ENCODE measurements at places on chromosomes 3 and 15.

DNA sequence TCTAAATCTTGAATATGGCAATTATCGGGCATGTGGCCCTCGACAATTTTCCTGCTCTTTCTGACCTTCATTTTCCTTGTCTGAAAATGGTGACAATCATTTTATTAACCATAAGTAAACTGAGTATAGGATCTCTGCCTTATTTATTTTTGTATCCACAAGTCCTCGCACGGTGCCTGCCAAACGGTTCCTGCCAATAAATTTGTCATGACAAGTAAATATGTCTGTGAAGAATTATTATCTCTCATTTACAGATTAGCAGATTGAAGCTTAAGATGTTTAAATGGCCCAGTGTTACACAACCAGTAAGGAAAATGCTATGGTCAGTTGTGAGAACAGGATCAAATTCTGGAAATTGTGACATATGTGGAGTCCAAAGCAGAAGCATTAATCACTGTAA lies 65.9 kb upstream of the ARL6 start:
- DNase-seq: no peak

- no peak for DNase-seq
Observed at GRCh38 chr15:82856397-82857170, 47.2 kb downstream of the WHAMM start.

DNA sequence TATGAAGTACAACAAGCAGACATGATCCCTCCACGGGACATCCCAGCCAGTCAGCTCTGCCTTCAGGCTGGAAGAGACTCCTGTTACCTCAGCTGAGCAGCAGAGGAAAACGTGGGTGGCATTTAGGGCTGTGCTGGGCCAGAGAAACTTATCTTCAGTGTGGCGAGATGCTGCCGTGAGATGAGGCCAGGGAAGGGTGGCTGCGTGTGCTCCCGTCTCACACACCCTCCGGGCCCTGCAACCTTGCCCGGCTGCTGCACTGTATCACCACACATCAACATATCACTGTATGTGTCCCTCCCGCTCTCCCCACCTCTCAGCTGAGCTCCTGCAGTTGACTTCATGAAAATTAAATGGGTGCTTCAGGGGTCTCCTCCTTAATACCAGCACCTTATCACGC lies 23.4 kb downstream of the BMF start:
- DNase-seq: no peak

GRCh38 chr15:78988361-78988911 lies 43.6 kb upstream of the CTSH start:
- peak; percentile 85 for DNase-seq

GRCh38 chr15:38040615-38041014 lies 106.2 kb downstream of the TMCO5A start:
- no peak for DNase-seq

DNA sequence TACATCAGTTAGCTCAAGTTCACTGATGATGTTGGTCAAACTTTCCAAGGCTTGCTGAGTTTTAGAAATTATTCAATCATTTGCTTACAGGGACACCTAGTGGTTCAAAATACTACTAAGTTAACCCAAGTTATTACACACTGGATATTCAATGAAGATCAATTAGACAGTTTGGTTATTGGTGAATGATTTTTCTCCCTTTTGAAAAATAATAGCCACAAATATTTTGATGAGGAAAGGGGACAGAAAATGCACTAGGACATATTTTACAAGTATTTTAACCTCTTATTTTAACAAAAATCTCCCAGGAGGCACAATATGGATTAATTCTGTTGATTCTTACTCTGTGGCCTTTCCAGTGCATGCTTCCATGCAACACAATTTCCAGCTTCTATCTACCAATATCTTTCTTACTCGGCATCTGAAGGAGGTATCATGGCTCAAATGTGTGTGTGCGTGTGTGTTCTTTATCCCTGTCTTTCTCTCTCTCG lies 20.1 kb upstream of the GOLGA6L2 start:
- DNase-seq: no peak

DNA sequence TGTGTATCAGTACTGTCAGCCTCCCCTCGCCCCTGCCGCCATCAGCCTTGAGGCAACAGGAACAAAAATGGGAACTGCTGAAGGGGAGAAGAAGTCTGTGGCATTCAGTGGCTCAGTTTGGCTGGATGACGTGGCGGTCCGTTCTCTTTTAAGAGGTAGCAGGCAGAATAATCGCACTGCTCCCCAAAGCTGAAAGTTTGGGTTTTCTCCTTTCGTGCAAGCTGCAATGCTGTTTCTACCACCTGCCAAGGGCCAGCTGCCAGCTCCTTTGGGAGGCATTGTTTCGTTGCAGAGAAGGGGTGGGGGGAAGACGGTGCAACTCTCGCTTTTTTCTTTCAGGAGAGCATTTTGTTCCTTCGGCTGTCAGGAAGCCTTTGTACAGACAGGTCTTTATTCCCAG lies 369.6 kb upstream of the RORA start:
- DNase-seq: no peak

GRCh38 chr3:135260025-135260424 lies 465.0 kb downstream of the EPHB1 start:
- DNase-seq: no peak

- DNase-seq: no peak
Observed at GRCh38 chr15:55574096-55574495, 14.0 kb downstream of the PYGO1 start.

DNA sequence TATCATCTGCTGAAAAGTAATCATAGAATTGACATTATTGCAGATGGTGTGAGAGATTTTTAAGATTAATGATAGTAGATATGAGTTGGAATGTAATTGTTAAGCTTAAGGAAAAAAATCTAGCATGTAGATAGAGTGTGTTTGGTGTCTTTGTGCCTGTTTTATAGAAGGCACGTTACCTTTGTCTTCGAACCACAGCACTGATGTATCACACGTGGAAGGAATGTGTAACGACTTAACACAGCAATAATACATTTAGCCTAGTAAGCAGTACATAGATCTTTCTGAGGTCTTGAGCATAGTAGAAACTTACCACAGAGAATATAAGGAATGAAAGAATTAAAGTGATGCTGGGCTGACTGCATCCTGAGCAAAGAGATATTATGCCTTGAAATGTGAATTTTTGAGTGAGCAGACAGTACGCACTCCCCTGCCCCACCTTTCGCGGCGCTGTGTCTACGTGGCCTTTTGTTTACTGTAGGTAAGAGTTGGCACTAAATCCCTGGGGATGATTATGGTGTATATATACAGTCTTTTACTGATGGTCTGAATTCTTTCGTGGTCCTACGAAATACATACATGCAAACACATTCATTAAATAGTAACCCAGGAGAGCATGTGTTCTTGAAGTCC lies 217.6 kb upstream of the TOPAZ1 start:
- no peak for DNase-seq

GRCh38 chr15:82950295-82950694 lies 2.2 kb downstream of the HOMER2 start:
- no peak for DNase-seq

GRCh38 chr15:38524156-38524555 lies 40.5 kb downstream of the RASGRP1 start:
- DNase-seq: no peak

DNA sequence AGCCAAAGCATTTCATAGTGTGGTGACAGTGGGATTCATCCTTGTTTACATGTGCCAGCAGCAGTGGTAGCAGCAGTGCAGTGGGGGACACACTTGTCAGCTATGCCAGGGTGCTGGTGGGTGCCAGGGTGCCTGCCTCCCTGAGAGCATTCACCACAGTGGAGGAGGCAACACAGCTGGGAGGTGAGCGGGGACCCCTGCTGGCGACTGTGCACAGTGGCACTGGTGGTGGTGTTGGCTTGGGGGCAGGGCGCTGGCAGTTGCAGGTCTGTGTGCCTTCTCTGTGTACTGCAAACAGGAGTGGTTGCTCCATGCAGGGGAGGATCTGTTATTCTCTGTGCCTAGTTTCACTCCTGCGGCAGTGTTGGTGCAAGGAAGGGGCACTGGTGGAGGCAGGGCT lies 41.2 kb downstream of the CEP63 start:
- DNase-seq: no peak

DNA sequence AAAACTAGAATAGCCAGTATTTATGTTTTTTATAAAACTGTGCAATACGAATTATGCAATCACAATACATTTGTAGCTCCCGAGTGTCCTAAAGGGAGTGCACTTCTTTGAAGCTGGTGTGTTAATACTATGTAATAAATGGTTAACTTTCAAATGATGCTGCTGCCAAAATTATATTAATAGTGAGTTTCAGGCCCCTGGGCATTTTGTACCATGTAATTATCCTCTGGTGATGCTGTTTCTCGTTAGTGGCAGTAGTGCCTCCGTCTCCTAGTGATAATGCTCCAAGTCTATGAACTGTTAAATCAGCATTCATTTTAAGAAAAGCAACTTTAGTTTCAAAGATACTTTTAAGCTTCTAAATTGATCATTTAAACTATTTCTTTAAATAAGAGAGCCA lies 132.7 kb upstream of the BHLHE40 start:
- DNase-seq: no peak

- no peak for DNase-seq
Observed at GRCh38 chr3:171801738-171802589, 8.3 kb downstream of the PLD1 start.

DNA sequence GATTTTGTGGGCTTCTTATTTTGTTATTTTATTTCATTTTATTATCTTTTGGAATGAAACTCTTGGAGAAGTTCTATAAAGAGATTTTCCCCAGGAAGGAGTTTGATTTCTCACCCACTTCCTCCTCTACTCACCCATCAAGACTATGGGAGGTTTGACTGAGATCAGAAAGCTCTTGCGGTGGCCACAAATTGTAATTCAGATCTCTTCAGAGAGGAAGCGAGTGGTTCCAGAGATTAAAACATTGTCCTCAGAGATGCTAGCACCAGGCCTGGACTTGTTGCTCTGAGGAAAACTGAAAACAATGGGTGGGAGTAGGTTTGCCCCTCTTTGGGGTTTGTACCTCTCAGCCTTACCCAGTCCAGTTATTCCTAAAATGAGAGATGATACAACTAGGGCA lies 8.1 kb upstream of the MUC13 start:
- no peak for DNase-seq

DNA sequence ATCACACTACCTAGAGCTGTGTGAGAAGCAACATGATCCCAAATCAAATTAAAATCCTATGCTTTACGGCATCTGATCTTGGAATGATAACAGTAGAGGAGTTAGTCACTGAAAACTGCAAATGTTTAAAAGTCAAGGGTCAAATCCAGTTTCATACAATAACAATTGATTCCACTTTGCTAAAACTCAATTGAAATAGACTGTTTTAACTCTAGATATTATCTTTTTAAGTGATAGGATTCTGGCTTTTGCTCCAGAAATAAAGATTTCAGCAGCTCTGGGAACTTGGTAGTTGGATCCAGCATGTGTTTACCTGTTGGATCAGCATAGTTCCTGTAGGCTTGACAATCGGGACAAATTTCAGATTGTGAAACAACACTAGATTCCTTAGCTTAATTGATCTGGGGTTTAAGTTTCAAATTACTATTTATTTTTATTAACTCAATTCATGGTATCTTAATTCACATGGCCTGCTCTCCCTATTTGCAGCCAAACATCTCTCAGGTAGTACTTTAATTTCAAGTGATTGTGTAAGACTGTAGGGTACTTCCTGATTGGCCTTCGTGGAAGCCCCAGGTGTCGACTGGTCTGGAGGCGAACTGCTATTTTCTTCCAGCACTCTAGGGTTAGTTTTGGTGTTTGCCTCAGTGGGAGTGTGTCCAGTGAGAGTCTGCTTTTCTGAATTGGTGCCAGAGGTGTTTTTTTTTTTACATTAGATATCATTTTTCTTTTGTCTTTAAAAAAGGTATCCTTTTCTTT lies 16.6 kb downstream of the NFKBIZ start:
- no peak for DNase-seq

GRCh38 chr15:31262901-31263671 lies 63.5 kb upstream of the KLF13 start:
- peak; percentile 64 for DNase-seq

- DNase-seq: no peak
Observed at GRCh38 chr3:42119561-42120355, 28.6 kb downstream of the TRAK1 start.

- DNase-seq: no peak
Observed at GRCh38 chr3:42880183-42880582, 4.5 kb upstream of the CYP8B1 start.

- DNase-seq: no peak
Observed at GRCh38 chr15:39110336-39110735, 470.5 kb upstream of the THBS1 start.

GRCh38 chr15:63896336-63897115 lies 62.8 kb upstream of the HERC1 start:
- DNase-seq: peak; percentile 70

GRCh38 chr3:182913889-182914288 lies 66.4 kb downstream of the DCUN1D1 start:
- no peak for DNase-seq

- DNase-seq: no peak
Observed at GRCh38 chr3:149442043-149442442, 32.5 kb upstream of the TM4SF4 start.

DNA sequence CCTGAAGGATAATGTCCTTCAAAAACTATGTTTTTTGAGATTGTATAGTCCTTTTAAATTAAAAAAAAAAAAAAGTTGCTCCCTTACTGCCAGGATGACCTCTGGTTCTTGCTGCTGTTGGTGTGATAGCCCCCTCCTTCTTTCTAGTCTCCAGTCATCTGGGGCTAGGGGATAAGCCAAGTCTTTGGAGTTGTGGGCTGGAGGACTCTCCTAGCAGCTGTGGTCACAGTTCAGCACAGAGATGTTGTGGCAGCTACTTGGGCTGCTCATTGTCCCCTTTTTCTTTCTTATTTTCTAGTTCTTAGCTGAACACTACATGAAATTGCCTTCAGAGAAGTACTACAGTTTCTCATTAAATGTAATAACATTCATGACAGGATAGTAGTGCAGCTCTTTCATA lies 39.2 kb upstream of the APH1B start:
- no peak for DNase-seq

- no peak for DNase-seq
Observed at GRCh38 chr3:30843877-30844276, 50.6 kb downstream of the GADL1 start.

GRCh38 chr15:83458381-83458780 lies 11.2 kb downstream of the SH3GL3 start:
- no peak for DNase-seq

DNA sequence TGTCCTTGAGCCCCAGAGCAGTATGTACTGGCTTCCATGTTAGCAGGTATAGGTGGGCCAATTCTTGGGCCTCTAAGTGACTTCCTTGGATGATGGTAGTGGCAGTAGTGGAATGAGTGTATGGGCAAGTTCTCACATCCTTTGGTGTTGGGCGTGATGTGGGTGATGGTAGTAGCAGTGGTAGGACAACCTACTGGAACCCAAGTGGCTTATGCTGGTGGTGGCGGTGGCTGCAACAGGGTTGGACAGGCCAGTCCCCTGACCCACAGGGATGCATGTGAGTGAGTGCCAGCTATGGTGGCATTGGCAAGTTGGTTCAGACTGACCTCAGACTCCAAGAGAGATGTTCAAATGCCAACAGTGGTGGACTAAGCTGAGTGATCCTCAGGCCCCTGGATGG lies 1228.2 kb downstream of the ROBO2 start:
- DNase-seq: no peak

DNA sequence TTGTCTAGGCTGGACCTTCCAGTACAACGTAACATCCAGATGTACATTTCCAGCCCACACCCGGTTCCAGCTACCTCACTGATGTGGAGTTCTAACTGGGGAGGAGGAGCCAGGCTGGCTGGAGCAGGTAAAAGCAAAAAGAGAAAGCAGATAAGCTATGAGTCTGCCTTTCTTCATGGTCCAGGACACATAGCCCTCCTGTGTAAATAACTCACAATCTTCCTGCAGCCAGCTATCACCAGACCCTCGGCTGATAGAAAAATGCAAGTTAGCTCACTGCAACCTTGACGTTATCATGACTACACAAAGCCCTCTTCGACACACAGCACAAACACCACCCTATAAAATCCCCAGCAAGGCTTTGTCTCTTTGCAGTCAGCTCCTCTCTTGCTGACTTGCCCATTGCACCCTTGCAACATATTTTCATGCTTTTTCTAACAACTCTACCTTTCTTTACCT lies 20.5 kb upstream of the ELP6 start:
- DNase-seq: no peak
